ENCODE measurements at places on chromosomes 3 and 15.
A peak's percentile ranks its signal among the peaks of the same experiment; 100 is the strongest.

DNA sequence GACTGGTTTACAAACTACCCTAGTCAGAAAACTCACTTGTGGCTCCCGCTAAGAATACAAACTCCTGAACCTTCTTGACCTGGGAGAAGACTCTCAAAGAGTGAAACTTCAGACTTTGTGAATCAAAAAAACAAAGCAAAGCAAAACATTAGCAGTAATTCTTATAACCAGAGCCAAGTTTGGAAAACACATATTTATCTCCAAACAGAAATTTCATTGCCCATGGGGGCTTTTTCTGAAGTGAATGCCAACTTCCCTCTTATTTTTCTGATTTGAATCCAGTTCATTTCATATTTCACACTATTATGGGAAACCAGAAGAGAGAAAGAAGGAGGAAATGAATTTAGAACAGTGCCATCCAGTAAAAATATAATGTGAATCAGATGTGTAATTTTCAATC is 55.7 kb upstream of the ZNF385D start:
- DNase-seq = no peak
- no peak overlapping the region for H3K27ac ChIP-seq

GRCh38 chr15:101295607-101296161 is 636 bp upstream of the SNRPA1 start:
- no peak for DNase-seq
- no peaks in the 10 kb centered on the region for H3K27me3 ChIP-seq
- H3K4me3 ChIP-seq = peak overlapping the region; percentile 81

DNA sequence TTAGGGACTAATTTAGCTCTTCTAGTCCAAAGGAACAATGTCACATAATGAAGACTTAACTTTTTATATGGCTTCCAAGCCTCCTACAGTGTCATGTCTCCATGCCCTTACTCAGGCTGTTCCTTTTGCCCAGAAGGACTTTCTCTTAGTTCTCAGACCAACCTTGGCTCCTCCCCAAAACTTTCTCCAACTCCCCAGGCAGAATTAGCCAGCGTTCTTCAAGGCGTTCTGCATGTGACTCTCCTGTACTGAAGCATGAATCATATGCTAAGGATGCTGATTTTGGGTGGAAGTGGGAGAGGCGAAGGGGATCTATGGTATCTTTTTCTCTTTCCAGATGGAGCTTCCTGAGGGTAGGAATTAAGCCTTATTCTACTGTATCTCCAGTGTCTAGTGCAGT is 335.1 kb upstream of the ICE2 start:
- H3K4me1 ChIP-seq = no peaks in the 10 kb centered on the region
- no peak for DNase-seq
- peaks cover 6% of the 10 kb centered on the region for H3K27me3 ChIP-seq
- no peak overlapping the region for H3K4me3 ChIP-seq
- no peaks in the 10 kb centered on the region for H3K36me3 ChIP-seq

- peaks cover 3% of the 10 kb centered on the region for H3K27me3 ChIP-seq
- H3K4me1 ChIP-seq = no peaks in the 10 kb centered on the region
- no peaks in the 10 kb centered on the region for H3K36me3 ChIP-seq
- no peak overlapping the region for H3K27ac ChIP-seq
Observed at GRCh38 chr3:14031271-14031670, 93.4 kb downstream of the CHCHD4 start.

DNA sequence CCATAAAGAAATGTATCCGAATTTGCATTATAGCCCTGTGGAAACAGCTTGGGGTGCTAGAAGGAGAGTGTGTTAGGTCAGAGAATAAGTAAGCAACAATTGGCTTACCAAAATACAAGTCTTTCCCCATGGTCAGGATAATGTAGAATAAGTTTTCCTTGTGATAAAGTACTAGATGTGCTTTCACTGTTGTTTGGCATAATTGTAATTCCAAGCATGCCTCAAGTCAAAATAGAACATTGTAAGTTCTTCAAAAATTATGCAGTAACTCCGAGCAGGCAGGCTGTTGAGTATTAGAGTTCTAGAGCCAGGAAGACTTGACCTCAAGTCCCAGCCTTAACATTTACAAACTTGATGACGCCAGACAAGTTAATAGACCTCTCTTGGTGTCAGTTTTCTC is 242.0 kb downstream of the TUSC7 start:
- H3K36me3 ChIP-seq = no peaks in the 10 kb centered on the region
- no peaks in the 10 kb centered on the region for H3K4me1 ChIP-seq
- no peak overlapping the region for H3K4me3 ChIP-seq
- no peak overlapping the region for H3K27ac ChIP-seq
- DNase-seq = no peak

DNA sequence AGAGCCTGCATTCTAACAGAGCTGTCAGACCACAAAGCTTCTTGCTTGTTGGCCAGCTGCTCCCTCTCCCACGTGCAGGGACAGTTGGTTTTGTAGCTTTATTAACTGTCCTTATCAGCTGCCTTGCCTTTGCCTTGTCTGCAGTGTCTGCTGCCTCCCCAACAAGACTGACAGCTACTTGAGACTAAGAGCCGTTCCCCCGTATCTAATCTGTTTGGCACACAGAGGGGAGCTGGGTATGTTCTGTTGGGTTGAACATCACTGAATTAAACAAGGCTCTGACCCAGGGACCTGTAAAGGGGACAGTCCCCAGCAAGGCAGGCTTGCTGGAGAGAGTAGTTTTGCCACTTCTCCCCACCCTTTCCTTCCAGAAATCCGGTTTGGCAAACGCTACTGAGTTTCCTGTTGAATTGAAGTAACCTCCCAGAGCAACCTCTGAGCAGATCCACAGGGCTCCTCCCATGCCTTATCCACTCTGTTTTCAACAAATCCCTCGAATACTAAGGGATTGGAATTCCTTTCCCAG is 116.1 kb downstream of the ANP32A start:
- peaks cover 17% of the 10 kb centered on the region for H3K4me1 ChIP-seq
- H3K27me3 ChIP-seq = no peaks in the 10 kb centered on the region
- no peaks in the 10 kb centered on the region for H3K36me3 ChIP-seq
- DNase-seq = no peak
- H3K4me3 ChIP-seq = no peak overlapping the region

- no peak for DNase-seq
- H3K27me3 ChIP-seq = no peaks in the 10 kb centered on the region
- H3K27ac ChIP-seq = no peak overlapping the region
- no peaks in the 10 kb centered on the region for H3K4me1 ChIP-seq
Observed at GRCh38 chr15:70781236-70781635, 17.9 kb upstream of the UACA start.

- peaks cover 14% of the 10 kb centered on the region for H3K4me1 ChIP-seq
- H3K27me3 ChIP-seq = no peaks in the 10 kb centered on the region
- peak; percentile 39 for DNase-seq
- peak overlapping the region; percentile 74 for H3K27ac ChIP-seq
- peak overlapping the region; percentile 42 for H3K4me3 ChIP-seq
Observed at GRCh38 chr3:50246517-50246954, 10.5 kb downstream of the GNAI2 start.

GRCh38 chr3:39190281-39191025 is 1.9 kb downstream of the XIRP1 start:
- H3K36me3 ChIP-seq = no peaks in the 10 kb centered on the region
- no peaks in the 10 kb centered on the region for H3K27me3 ChIP-seq
- no peak overlapping the region for H3K27ac ChIP-seq
- no peaks in the 10 kb centered on the region for H3K4me1 ChIP-seq
- no peak overlapping the region for H3K4me3 ChIP-seq
